GM23248 (cell line): ENCODE measurements at places on chromosomes 5 and 9.

DNA sequence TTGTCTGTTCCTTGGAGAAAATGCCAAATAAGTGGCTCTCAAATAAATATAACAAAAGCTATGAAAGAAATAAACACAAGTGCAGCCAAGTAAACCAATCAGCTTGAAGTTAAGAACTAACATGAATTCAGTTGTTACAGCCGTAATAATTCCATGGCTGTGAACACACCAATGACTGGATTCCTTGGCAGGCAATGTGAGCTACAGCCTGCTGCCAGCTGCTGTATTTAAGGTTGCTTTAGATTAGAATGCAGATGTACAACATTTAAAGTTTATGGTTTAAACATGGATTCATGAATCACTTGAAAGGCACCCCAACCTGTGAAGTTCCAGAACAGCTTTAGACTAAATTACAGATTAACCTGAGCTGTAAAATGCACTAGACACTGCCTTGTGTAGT lies 626.4 kb upstream of the SEMA6A start:
- DNase-seq = no peak

- DNase-seq = no peak
Measured at GRCh38 chr5:138841531-138841930, 33.6 kb downstream of the LRRTM2 start.

GRCh38 chr5:94618029-94618492 lies 343 bp downstream of the KIAA0825 start:
- DNase-seq = peak; percentile 83

DNA sequence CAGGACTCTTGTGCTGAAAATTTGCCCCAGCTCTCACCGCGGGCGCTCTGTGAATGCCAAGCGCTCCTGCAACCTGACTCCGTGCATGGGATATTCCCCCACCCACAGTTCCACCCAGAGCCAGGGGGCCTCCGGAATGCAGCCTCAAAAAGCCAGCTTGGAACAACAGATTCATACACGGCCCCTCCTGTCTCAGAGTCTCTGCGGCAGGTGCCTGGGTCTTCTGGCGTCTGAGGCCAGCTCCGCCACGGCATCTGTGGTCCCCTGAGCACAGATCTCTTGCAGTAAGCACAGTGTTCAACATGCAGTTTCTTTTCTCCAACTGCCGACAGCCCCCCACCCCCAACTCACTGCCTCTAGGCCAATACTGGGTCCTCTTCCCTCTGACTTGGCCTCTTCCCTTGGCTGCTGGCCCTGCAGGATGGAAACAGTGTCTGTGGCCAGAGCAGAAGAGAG lies 355.7 kb upstream of the IRX2 start:
- DNase-seq = no peak

DNA sequence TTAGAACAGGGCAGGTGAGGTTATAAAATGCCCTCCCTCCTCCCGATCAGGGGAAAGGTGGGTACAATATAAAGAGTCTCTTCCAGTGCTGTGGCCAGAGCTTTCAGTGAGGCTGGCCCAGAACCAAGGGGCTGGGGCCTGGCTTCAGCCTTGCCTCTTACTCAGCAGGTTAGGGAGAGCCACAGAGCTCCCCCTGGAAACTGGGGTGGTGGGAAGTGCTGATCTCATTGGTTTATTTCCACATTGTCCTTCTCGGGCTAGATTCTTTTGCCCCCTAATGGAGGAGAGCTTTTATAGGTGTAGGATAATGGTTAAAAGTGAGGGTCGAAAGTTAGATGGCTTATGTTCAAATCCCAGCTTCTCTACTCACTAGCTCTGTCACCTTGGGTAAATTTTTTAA lies 186.7 kb upstream of the TBC1D2 start:
- DNase-seq = no peak

DNA sequence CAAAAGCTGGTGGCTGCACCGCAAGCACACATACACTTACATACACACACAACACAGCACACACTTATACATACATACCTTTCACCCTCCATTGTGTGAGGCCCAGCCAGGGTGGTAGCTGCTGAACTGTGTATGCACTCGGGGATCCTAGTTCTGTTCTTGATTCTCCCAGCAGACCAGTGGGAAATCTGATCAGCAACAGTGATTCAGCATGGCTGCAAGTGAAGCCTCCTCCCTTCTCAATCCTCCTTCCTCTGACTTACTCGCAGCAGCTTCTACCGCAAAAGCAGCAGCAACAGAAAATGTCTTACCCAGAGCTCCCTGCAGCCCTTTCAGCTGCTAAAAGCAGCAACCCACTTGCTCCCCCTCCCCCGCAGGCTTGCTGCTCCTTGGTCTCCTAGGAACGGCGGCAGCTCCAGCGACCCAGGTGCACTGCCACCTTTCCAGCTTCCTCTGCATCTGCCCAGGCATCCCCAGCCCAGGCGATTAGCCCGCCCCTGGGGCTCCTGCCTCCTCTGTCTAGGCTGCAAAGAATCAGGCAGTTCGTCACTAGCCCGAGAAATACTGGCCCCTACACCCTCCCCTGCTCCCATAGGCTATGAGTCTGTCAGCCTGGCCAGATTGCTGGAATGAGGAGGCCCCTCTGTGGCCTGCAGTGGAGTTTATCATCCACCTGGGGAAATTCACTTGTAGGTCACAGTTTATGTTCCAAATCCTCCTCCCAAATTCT lies at the start of gene KLHL3:
Gene KLHL3 (minus strand): TSS at position 535 of the 730 bp plus-strand sequence. CDS start 443 bp downstream, at position 92.
- DNase-seq = peak; percentile 77

- peak; percentile 28 for DNase-seq
Measured at GRCh38 chr5:65696892-65697291, 25.0 kb downstream of the SGTB start.

- no peak for DNase-seq
Measured at GRCh38 chr5:111310711-111311620, 86.8 kb downstream of the CAMK4 start.

DNA sequence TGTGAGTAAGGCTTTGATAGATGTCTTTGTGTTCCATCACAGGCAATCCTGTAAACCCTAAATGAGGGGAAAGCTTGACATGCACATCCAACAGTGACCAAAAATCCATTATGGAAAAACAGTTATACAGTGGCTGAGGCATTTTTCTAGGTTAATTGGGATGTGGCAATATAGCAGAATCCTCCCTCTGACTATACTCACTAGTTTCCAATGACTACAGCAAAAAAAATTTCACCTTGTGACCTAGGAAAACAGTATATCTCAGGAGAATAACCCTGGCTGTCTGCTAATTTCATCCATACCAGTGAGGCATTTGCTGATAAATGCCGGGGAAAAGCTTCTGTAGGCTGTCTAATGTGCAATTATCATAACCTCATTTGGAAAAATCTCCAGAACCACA lies 49.9 kb upstream of the SNCAIP start:
- DNase-seq = peak; percentile 79

- peak; percentile 98 for DNase-seq
Measured at GRCh38 chr9:38008168-38009034, 60.6 kb downstream of the SHB start.

- no peak for DNase-seq
Measured at GRCh38 chr9:36504156-36504555, 68.5 kb upstream of the MELK start.

DNA sequence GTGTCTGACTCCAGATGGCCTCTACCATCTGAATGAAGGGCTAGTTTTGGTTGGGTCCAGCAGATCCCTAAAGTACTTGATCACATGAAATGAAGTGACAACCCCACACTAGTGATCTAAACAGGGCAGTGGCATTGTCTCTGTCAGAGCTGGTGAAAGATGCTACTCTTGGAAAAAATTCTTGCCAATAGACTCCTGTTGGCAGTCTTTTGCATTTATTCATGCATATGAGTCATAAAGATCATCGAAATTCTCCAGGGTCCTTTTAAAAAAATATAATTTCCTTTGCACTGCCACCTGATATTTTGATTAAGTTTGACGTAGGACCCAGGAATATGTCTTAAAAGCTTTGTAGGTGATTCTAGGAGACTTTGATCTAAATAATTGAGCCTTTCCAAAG lies 135.1 kb upstream of the ELL2 start:
- DNase-seq = peak; percentile 82

DNA sequence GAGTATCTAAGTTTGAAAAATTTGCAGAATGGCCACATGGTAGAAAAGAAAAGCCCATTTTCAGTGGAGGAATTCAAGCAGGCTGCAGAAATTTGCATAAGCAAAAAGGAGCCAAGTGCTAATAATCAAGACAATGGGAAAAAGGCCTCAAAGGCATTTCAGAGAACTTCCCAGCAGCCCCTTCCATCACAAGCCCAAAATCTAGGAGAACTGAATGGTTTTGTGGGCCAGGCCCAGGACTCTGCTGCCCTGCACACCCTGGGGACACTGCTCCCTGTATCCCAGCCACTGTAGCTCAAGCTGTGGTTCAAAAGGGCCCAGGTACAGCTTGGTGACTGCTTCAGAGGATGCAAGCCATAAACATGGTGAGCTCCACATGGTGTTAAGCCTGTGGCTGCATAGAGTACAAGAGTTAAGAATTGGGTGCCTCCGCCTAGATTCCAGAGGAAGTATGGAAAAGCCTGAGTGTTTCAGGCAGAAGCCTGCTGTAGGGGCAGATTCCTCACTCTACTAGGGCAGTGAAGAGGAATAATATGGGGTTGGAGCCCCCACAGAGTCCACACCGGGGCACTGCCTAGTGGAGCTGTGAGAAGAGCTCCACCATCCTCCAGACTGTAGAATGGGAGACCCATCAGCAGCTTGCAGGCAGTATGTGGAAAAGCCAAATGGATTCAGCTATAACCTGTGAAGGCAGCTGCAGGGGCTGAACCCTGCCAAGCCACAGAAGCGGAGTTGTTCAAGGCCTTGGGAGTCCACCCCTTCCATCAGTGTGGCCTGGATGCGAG lies 720.7 kb upstream of the CTNND2 start:
- DNase-seq = no peak

- DNase-seq = peak; percentile 83
Measured at GRCh38 chr9:114282926-114283325, 40.0 kb upstream of the ORM1 start.

- no peak for DNase-seq
Measured at GRCh38 chr9:122192261-122192875, 32.7 kb downstream of the MORN5 start.
